ENCODE measurements at places on chromosomes 4 and X.

GRCh38 chr4:20643631-20644030, 56.6 kb upstream of the PACRGL start:
- no peak for DNase-seq

GRCh38 chr4:8260656-8261111, 8.9 kb upstream of the HTRA3 start:
- DNase-seq = no peak

DNA sequence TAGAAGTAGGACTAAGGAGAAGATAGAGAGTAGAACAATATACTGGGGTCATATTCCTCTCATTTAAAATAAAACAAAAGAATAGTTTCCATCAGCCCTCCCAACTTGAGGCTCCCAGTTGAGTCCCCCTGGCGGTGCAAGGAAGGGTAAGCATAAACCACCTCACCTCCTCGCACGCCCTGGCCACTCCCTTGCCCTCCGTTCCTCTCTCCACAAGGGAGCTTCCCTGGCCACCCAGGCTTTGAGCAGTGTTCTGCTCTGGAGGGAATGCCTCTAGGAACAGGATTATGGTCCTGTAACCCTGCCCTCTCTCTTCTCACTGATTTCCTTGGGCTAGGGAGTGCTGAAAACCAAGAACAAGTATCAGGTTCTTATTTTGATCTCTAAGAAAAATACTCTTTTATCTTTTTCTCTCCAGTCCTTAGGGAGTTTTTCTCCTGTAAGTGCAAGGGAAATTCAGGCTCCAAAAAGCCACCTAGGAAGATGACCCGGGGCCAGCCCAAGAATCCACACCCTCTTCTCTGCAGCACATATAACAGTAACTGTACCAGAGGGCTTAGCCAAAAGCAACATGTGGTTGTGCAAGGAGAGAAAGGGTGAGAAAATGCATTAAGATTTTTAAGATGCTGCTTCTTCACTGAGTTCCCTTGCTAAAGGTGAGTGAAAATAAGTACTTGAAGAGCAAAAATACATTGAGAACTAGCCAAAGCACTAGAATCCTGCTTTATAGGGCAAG, 69.9 kb downstream of the USP38 start:
- no peak for DNase-seq

GRCh38 chr4:106852426-106852825, 183.7 kb downstream of the DKK2 start:
- no peak for DNase-seq

DNA sequence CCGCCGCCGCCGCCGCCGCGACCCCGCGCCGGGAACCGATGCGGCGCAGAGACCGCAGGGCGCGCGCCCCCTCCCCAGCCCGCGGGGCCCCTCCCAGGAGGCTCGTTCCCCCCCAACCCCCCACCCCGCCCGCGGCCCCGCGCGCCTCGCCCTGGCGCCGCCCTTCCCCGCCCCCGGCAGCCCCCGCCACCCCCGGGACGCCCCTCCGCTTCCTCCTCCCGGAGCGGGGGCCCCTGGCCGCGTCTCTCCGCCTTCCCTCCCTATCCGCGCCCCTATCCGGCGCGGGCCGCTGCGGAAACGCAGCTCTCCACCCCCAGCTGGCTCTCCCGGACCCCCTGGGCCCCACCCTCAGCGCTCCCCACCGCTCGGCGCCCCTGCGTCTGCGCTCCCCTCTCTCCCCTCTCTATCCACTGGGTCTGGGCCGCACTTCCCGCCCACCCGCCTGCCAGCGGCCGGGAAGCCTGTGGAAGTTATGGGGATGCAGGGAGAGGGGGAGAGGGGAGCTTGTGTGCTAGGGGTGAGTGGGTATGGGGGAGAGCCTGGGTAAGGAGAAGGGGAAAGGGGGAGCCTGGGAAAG, at the start of gene TMEM271:
Gene TMEM271, minus strand, starts transcription at position 51 of the 577 bp plus-strand sequence. CDS start 233 bp downstream, outside the sequence.
- DNase-seq = no peak

DNA sequence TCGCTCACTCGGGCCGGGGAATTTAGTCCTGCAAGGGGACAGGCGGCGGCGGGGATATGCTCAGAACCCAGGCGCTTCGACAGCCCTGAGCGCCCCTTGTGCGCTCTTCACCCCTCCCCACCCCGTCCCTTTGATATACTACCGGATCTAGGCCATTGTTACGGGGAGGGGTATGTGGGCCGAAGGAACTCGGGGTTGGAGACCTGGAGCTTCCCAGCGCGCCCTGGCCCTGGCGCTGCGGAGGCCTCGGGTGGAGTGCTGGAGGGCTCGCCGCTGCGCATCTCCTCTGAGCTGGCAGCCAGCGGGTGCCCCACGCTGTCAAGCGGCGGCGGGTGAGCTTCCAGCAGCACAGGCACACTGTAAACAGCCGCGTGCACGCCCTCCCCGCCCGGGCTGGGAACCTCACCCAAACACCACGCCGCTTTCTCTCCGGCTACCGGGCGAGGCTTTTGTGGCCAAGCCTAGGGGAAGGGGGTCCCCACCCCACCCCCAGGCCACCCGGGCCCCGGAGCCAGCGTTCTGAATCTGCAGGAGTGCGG, 54.5 kb upstream of the BCOR start:
- no peak for DNase-seq

DNA sequence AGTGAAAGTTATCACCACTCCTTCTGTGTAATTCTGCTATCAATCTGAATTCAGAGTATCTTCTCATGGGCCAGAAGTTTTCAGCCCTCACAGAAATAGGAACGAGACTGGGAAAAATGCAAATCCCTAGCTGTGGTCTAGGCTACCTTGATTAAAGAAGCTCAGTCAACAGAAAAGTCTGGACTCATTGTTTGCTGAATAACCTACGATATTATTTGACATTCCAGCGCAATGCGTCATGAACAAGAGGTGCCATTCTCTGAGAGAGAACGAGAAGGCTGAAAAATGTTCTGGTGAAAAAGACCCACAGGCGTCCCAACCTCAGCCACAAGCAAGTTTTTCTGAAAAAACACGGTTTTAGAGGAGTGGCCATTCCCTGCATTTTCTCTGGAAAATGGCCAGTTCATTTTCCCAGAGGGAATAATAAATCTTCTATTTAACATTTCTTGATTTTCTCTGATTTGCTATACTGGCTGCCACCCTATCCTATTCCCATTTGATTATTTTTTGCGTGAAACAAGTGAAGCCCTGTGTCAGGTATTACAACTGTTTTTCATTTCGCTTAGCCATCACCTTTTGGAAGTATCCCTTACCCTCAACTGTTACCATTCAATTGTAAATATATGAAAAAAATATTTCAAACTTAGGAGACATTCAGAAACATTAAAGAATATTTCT, 1117.6 kb upstream of the PRKX start:
- no peak for DNase-seq

GRCh38 chr4:20625426-20625825, 74.8 kb upstream of the PACRGL start:
- DNase-seq = no peak

GRCh38 chr4:108036213-108036612, 46.5 kb downstream of the HADH start:
- no peak for DNase-seq

DNA sequence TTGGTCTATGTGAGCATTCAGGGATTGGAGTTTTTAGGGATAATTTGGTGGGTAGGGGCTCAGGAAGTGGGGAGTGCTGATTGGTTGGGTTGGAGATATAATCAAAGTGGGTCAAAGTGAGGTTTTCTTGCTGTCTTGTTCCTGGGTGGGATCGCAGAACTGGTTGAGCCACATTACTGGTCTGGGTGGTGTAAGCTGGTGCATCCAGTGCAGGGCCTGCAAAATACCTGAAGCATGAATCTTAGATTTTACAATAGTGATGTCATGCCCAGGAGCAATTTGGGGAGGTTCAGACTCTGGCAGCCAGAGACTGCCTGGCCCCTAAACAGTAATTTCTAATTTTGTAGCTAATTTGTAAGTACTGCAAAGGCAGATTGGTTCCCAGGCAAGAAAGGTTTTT, 665.6 kb upstream of the PRKX start:
- no peak for DNase-seq

DNA sequence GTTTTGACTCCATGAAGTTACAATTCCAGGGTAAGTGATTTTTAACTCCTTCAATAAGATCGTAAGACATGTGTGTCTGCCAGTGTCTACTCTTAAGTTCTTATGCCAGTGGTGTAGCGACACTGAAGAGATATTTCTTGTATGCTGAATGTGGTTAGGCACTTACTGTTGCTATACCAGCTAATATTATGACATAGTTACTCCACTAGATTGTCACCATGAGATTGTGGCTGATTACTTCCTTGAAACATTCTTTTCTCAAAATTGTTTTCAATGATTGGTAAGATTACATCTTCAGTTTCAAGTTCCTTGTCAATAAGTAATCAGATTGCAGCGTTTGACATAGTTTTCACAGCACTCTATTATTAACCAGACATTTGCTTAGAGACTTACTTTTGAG, 60.6 kb upstream of the PAGE5 start:
- DNase-seq = no peak

- DNase-seq = no peak
These were observed 964.7 kb downstream of the RAB28 start for GRCh38 chr4:12519426-12519825.

DNA sequence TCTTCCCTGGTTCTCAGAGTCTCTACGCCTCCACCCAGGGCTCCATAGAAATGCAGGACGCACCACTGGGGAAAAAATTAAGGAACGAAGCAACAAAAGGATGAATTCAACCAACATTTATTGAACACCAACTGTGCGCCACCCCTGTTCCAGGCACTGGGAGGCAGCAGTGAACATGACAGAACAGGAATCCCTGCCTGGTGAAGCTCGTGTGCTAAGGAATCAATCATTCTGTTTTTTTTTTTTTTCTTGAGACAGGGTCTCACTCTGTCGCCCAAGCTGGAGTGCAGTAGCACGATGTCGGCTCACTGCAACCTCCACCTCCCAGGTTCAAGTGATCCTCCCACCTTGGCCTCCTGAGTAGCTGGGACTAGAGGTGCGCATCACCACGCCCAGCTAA, 1.9 kb upstream of the FTSJ1 start:
- DNase-seq = no peak

DNA sequence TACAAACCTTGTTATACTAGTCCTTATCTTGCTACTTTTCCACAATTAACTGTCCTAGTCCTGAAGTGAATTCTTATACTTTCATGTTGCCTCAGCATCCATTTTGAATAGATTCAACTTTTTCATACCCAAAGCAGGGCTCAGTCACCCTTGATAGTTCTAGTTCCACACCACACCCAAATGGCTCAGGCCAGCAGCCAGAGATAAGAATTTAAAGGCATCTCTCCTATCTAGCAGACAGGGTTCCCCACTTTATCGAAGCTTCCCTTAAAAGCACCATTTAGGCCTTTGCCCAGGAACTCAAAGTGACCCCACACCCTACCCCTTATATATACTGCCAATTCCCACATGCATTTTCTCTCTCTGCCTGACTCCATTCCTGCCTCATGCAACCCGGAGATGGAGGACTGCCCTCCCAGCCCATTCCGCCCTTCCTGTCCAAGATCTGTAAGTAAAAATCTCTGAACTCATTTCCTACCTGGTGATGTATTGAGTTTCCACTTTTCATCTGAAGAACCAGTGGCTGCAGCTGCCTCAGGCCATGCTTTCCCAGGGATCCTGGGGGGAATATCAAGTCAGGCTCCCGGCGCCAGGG, 63.7 kb upstream of the TXK start:
- DNase-seq = no peak

- DNase-seq = no peak
These were observed 8.0 kb upstream of the ODAPH start for GRCh38 chr4:75547647-75548387.

GRCh38 chrX:4668802-4669536, 955.5 kb upstream of the PRKX start:
- no peak for DNase-seq
